ENCODE measurements at places on chromosomes 6 and 20.

DNA sequence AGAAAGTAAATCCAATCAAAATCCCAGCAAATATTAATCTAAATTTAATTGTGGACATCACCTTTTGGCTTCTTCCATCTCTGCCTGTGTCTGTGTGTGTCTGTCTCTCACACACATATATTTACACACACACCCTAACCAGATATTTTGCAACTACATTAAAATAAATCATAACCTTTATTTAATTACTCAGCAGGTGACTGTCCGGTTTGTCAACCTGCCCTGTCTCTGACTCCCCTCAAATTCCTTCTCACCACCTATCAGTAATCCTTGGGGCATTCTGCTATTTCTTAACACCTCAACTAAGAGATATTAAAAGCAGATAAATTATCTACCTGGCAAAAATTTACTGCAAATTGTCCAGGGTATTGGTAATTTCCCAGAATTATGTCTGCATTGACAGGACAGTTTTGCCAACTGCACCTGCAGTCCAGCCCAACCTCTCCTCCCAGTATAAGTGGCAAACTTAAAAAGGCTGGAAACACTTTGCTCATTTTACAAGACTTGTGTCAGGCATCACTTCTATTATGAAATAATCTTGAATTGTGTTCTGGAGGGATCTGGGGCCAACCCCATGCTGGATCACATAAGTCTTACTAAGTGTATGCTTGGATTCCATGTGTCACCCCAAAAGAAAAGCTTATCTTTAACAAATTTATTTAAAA is 216.1 kb downstream of the GMDS start:
- H3K27me3 ChIP-seq, result no peaks in the 10 kb centered on the region
- H3K4me1 ChIP-seq, result peaks cover 2% of the 10 kb centered on the region
- no peak overlapping the region for H3K4me3 ChIP-seq
- H3K36me3 ChIP-seq, result no peaks in the 10 kb centered on the region
- no peak overlapping the region for H3K27ac ChIP-seq
- DNase-seq, result no peak

DNA sequence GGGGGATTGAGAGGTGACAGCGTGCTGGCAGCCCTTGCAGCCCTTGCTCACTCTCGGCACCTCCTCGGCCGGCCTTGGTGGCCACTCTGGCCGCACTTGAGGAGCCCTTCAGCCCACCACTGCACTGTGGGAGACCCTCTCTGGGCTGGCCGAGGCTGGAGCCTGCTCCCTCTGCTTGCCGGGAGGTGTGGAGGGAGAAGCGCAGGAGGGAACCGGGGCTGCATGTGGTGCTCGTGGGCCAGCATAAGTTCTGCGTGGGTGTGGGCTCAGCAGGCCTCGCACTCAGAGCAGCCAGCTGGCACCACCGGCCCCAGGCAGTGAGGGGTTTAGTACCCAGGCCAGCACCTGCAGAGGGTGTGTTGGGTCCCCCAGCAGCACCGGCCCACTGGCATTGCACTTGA is 912.2 kb upstream of the ADGRB3 start:
- DNase-seq, result no peak
- no peaks in the 10 kb centered on the region for H3K27me3 ChIP-seq
- no peaks in the 10 kb centered on the region for H3K4me1 ChIP-seq
- H3K27ac ChIP-seq, result no peak overlapping the region

DNA sequence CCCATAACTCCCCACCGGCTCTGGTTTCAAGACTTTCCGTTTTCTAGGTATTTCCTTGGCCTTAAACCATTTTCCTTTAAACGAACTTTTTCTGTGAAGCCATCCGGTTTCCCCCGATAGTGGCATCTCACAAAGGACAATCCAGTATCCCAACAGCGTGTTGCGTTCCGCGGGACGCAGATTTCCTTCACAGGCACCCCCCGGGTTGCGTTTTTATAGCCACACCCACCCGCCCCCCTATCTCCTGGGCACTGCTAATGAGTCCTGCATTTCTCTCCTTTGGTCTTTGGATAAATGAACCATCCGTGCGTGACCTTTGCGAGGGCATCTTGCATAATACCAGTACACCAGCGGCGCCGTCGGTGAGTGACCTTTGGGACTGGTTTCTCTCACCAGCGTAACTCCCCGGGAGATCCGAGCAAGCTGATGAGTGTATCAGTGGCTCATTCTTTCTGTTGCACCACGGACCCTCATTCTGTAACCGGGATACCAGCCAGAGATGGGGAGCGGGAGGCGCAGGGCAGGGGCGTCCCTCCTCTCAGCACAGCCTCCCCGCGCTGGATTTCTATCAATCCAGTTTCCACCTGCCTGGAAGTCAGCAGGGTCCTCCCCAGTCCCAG is 586 bp upstream of the NQO2 start:
- H3K4me1 ChIP-seq, result peaks cover 9% of the 10 kb centered on the region
- no peak overlapping the region for H3K27ac ChIP-seq
- no peak for DNase-seq
- no peaks in the 10 kb centered on the region for H3K36me3 ChIP-seq

GRCh38 chr20:24022621-24023180 is 34.1 kb upstream of the GGTLC1 start:
- no peaks in the 10 kb centered on the region for H3K27me3 ChIP-seq
- H3K27ac ChIP-seq, result no peak overlapping the region
- H3K4me1 ChIP-seq, result no peaks in the 10 kb centered on the region
- no peak for DNase-seq
- no peak overlapping the region for H3K4me3 ChIP-seq
- H3K36me3 ChIP-seq, result no peaks in the 10 kb centered on the region

DNA sequence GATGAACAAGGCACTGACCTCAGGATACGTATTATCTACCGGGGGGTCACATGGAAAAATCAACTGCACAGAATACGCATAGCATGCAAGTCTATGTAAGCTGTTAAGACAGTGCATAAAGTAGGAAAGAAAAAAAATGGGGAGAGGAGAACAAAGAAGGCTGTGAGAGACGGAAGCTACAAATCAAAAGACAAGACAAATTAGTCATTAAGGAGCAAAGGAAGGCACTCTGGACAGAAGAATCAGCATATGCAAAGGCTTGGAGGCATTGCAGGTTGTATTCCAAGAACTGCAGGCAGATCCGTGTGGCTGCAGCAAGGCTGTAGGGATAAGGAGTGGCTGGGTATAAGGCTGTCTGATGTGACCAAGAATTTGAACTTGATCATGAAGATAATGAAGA is 89.0 kb downstream of the NRSN1 start:
- DNase-seq, result no peak
- H3K27ac ChIP-seq, result no peak overlapping the region
- no peak overlapping the region for H3K4me3 ChIP-seq
- H3K4me1 ChIP-seq, result no peaks in the 10 kb centered on the region

DNA sequence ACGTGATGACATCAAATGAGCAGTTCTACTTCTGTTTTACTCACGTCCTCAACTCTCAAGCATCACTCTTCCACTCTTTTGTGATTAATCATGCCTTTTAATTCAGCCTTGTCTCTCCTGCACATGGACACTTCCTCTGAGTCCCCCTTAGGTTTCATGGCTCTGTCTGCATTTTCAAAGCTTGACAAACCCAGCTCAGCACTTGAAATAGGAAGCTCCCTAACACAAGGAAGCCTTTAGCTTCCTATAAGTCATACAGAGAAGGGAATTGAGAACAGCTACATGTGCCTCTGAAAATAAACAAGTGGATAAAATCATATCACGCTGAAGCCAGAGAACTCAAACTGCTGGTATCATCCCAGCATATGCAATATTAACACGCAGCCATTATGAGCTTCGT is 21.2 kb downstream of the KIF16B start:
- H3K4me3 ChIP-seq, result no peak overlapping the region
- H3K27ac ChIP-seq, result no peak overlapping the region
- DNase-seq, result no peak
- H3K36me3 ChIP-seq, result no peaks in the 10 kb centered on the region

- H3K27me3 ChIP-seq, result no peaks in the 10 kb centered on the region
- H3K27ac ChIP-seq, result no peak overlapping the region
- H3K4me3 ChIP-seq, result no peak overlapping the region
- DNase-seq, result no peak
- no peaks in the 10 kb centered on the region for H3K4me1 ChIP-seq
- H3K36me3 ChIP-seq, result peaks cover 3% of the 10 kb centered on the region
Observed at GRCh38 chr20:19936466-19937200, 80.5 kb upstream of the NAA20 start.

DNA sequence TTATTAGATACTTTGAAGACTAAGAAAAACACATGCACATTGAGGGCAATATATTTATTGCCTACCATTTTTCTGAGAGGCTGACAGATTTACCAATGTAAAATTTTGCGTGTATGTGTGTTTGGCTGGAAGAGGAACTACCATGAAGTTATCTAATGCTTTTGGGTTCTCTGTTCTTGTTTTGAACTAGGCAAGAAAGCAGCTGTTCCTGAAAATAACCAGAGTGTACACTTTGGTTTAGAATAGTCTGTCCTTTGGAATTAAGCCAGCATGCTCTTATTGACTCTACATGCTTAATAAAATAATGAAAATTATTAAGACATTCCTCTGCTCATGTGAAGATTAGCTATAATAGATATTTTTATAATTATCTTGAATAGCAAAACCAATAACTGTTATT is 129.2 kb downstream of the MYB start:
- no peaks in the 10 kb centered on the region for H3K27me3 ChIP-seq
- H3K27ac ChIP-seq, result no peak overlapping the region
- no peaks in the 10 kb centered on the region for H3K36me3 ChIP-seq
- no peaks in the 10 kb centered on the region for H3K4me1 ChIP-seq

GRCh38 chr6:111685058-111685457 is 79.4 kb upstream of the TRAF3IP2 start:
- peaks cover 21% of the 10 kb centered on the region for H3K36me3 ChIP-seq
- no peak overlapping the region for H3K27ac ChIP-seq
- H3K4me3 ChIP-seq, result no peak overlapping the region
- no peak for DNase-seq

DNA sequence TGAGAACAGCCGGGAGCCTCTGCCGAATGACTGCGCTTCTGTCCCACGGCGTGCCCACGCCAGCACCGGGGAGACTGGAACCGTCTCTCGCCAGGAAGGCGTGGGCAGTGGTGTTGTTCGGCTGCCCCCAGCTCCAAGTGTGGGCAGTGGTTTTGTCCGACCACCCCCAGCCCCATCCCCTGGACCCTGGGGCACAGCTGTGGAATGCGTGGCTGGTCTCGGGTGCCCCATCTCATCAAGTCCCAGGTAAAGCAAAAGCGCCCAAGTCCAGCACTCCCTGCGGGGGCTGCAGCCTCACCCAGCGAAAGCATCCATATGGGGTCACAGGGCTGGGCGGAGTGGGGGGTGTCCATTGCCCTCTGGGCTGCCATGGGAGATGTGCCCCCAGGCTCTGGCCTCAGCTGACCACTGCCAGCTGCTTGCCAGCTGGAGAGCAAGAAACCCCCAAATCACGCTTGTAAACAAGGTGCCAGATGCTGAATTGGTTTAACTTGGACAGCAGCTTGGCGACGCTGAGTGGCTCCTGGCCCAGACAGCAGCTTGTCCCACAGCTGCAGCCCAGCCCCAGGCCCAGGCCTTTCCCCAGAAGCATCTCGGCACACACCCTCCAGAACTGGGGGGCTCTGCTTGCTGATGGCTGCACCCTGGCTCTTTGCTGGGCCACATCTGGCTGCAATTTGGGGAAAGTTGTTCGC is 4.5 kb downstream of the CABLES2 start:
- peaks cover 7% of the 10 kb centered on the region for H3K36me3 ChIP-seq
- H3K4me1 ChIP-seq, result peaks cover 9% of the 10 kb centered on the region
- no peaks in the 10 kb centered on the region for H3K27me3 ChIP-seq
- no peak overlapping the region for H3K27ac ChIP-seq
- no peak overlapping the region for H3K4me3 ChIP-seq

DNA sequence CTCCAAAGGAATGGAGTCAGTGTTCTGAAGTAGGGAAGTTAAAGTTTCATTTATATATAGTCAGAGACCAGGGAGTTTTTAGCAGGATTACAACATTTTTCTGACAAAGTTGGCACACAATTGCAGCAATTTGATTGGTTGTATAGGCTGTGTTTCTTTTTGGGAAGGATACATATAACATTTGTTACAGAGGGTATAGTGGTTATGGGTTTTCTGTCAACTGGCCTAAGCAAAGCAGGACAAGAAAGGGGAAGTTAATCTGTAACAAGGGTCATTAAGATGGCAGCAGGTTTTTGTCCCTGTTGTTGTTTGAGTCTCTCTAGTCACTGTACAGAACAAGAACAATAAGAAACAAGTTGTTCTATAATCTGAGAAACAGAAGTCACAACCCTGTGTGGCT is 41.4 kb downstream of the TPD52L1 start:
- H3K4me1 ChIP-seq, result peaks cover 3% of the 10 kb centered on the region
- H3K27ac ChIP-seq, result no peak overlapping the region

GRCh38 chr6:24191346-24191745 is 65.3 kb downstream of the NRSN1 start:
- no peak for DNase-seq
- no peaks in the 10 kb centered on the region for H3K27me3 ChIP-seq
- H3K4me1 ChIP-seq, result no peaks in the 10 kb centered on the region
- H3K27ac ChIP-seq, result no peak overlapping the region
- no peaks in the 10 kb centered on the region for H3K36me3 ChIP-seq
- H3K4me3 ChIP-seq, result no peak overlapping the region

- no peaks in the 10 kb centered on the region for H3K36me3 ChIP-seq
- H3K27me3 ChIP-seq, result no peaks in the 10 kb centered on the region
- H3K27ac ChIP-seq, result no peak overlapping the region
- H3K4me1 ChIP-seq, result no peaks in the 10 kb centered on the region
Observed at GRCh38 chr6:105859457-105859856, 226.7 kb upstream of the PRDM1 start.

DNA sequence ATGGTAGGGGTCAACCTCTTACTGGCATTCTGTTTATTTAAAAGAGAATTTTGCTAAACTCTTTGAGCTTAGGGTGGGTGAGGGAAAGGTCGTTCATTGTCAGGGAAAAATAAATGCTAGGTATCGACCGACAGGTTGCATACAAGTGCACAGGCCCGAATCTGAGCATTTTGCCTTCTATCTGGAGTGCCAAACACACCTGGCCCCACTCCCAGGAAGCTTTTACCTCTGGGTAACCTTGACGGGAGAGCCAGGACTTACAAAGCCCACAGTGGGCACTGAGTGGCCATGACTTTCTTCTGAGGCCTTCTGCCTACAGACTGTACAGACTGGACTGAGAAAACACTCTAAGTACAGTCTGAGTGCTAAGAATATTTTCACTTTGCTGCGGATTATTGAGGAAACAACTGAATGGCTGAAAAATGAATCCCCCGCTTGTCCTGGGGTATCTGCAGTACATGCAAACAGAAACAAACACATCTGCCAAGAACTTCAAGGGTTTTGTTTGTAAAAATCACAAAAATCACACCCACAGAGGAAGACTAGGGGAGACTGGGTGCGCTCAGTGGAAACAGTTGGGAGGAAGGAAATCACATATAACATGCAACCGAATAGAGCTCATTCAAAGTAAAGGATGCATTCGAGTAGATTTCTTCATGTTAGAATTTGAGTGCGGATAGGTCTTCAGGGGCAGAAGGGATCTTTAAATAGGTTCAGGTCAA is 152.8 kb downstream of the NFATC2 start:
- no peak overlapping the region for H3K4me3 ChIP-seq
- H3K4me1 ChIP-seq, result peaks cover 3% of the 10 kb centered on the region
- H3K36me3 ChIP-seq, result no peaks in the 10 kb centered on the region
- H3K27me3 ChIP-seq, result no peaks in the 10 kb centered on the region
- H3K27ac ChIP-seq, result no peak overlapping the region

DNA sequence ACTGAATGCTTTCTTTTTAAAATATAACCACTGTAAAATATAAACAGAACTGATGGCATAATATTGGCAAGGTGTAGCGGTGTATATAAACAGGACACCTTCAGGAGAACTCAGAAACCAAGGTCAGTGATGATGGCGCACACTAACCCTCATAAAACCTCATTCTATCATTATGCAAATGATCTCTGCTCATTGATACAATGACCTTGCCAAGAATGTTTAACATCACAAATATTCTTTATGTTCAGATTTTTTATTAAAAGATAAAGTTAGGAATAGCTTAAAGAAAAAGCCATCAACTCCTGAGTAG is 48.6 kb upstream of the DST start:
- no peak overlapping the region for H3K27ac ChIP-seq
- peaks cover 5% of the 10 kb centered on the region for H3K4me1 ChIP-seq
- no peaks in the 10 kb centered on the region for H3K36me3 ChIP-seq
- no peak overlapping the region for H3K4me3 ChIP-seq

Measured in neuronal stem cell (in vitro differentiated cells).